Cardiac muscle cell (in vitro differentiated cells and primary cell): ENCODE measurements at places on chromosomes 2 and 18.

- DNase-seq, result no peak
Measured at GRCh38 chr2:989781-990467, 39.3 kb downstream of the SNTG2 start.

- DNase-seq, result no peak
Measured at GRCh38 chr18:10111944-10112343, 198.1 kb downstream of the VAPA start.

- no peak for DNase-seq
Measured at GRCh38 chr18:7185701-7186100, 45.2 kb upstream of the LRRC30 start.

GRCh38 chr2:196445991-196446390 is 193.5 kb upstream of the CCDC150 start:
- DNase-seq, result no peak

GRCh38 chr2:18975506-18976167 is 382.8 kb downstream of the OSR1 start:
- no peak for DNase-seq

GRCh38 chr2:218785103-218785502 is 3.2 kb downstream of the CYP27A1 start:
- DNase-seq, result no peak

- DNase-seq, result peak; percentile 50
Measured at GRCh38 chr18:63676526-63677323, 15.0 kb upstream of the SERPINB3 start.

DNA sequence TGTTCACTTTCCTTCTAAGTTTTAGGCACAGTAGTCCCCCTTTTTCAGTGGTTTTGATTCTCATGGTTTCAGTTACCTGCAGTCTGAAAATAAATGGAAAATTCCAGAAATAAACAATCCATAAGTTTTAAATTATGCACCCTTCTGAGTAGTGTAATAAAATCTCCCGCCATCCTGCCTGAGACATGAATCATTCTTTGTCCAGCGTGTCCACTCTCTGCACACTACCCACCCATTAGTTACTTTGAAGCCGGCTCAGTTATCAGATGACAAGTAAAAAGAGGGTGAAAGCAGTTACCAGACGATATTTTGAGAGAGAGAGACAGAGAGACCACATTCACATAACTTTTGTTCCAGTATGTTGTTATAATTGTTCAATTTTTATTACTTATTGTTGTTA is 400.5 kb downstream of the TMX3 start:
- no peak for DNase-seq

- DNase-seq, result no peak
Measured at GRCh38 chr2:10225291-10226037, 77.2 kb upstream of the HPCAL1 start.
